IPS DF 6.9 (cell line): ENCODE measurements at places on chromosomes 1 and 21.

DNA sequence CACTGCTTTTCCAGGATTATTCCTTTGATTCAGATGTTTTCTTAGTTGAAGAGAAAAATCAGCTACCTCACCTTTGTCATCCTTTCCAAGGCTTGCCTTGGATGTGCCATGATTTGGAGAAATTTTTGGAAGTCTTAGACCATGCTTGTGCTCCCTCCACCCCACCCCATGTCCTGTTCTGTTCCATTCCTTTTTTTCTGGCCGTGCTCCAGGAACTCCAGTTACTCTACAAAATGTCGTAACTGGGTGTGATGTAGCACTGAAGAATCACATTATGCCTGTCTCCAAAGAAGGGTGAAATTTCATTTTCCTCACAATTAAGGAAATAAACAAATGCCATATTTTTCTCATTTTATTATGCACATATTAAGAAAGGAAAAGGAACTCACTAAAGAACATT, 217.8 kb upstream of the ZRANB2 start:
- no peak overlapping the region for H3K4me3 ChIP-seq
- no peaks in the 10 kb centered on the region for H3K27me3 ChIP-seq

- no peaks in the 10 kb centered on the region for H3K36me3 ChIP-seq
- H3K4me1 ChIP-seq, result no peaks in the 10 kb centered on the region
- DNase-seq, result no peak
- no peaks in the 10 kb centered on the region for H3K27me3 ChIP-seq
These were observed 2208.6 kb downstream of the MRPL39 start for GRCh38 chr21:23398726-23399125.

DNA sequence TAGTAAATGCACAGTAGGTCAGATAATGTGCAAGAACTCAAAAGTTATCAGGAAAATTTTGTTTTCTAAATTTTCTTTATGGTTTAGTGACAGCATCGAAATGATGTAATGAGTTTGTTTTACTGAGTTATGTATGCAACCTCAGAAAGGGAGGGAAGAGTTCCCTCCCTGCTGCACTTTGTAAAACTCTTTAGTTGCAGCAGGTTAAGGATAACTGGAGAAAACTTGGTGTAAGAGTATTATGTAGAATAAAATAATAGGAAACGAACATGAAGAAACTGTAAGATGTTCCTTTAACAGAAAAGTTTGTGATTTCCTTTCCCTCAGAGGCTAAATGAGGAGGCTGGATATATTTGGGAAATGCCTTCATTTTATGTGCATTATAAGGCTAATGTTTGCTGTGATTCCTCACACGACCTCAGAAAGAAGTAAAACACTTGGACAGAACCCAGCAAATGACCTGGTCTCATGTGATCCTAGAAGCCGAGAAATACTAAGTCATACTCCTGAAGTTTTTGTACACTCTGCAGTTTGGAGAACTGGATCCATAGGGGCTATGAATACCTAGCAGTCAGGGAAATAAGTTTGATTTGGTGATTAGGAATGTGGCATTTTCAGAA, 35.4 kb downstream of the ADGRL2 start:
- no peaks in the 10 kb centered on the region for H3K27me3 ChIP-seq
- DNase-seq, result no peak
- H3K4me1 ChIP-seq, result peaks cover 1% of the 10 kb centered on the region
- H3K36me3 ChIP-seq, result no peaks in the 10 kb centered on the region

DNA sequence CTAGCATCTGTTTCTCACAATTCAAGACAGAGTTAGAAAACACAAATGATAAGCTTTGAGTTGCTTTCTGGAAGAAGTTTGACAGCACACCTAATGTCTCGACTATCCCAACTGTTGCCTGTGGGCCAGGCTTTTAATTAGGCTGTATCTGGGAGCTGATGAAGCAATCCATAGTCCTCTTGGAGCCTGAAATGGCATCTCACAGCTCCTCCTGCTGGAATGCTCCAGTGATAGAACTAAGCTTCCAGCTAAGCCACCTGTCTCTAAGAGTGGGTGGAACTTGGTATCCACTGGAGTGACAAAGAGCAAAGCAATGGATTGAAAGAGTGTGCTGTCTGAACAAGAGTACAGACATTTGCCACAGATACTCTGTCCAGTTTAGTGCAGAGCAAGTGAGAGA, 605.3 kb upstream of the NR5A2 start:
- peak; percentile 25 for DNase-seq
- no peaks in the 10 kb centered on the region for H3K4me1 ChIP-seq
- H3K27ac ChIP-seq, result no peak overlapping the region
- H3K27me3 ChIP-seq, result no peaks in the 10 kb centered on the region
- no peak overlapping the region for H3K4me3 ChIP-seq
- no peaks in the 10 kb centered on the region for H3K36me3 ChIP-seq

DNA sequence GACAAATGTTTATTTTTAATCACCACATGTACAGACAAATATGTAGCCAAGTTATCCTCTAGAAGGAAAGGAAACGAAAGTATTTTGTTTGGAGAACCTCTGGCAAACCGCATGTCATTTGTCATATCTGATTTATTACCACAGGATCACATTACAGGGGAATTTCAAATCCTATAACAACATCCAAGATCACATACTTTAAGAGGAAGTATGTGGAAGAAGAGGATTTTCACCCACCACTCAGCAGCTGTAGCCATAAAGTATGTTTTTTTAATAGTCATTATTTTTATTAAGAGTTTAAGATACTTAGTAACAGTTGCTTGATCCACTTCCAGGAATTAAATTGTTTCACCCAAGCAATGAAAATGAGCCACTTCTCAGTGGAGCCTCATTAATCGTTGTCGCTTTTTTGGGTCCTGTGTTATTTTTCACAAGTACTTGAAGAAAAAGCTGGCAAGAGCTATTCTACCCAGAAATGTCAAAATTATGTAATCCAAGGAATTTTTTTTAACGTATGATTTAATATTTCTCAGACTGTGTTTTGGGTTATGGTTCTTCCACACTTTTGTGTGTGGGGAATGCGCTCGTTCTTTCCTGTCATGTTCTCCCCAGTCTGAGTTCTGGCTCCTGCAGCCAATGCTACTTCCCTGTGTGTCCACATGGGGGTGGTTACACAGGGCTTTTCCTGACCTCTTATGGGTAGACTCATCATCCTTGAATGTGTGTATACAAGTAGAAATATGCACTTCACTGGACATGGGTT, 6.9 kb downstream of the SERTAD4 start:
- H3K27ac ChIP-seq, result no peak overlapping the region
- H3K4me3 ChIP-seq, result no peak overlapping the region
- DNase-seq, result no peak
- H3K36me3 ChIP-seq, result no peaks in the 10 kb centered on the region

DNA sequence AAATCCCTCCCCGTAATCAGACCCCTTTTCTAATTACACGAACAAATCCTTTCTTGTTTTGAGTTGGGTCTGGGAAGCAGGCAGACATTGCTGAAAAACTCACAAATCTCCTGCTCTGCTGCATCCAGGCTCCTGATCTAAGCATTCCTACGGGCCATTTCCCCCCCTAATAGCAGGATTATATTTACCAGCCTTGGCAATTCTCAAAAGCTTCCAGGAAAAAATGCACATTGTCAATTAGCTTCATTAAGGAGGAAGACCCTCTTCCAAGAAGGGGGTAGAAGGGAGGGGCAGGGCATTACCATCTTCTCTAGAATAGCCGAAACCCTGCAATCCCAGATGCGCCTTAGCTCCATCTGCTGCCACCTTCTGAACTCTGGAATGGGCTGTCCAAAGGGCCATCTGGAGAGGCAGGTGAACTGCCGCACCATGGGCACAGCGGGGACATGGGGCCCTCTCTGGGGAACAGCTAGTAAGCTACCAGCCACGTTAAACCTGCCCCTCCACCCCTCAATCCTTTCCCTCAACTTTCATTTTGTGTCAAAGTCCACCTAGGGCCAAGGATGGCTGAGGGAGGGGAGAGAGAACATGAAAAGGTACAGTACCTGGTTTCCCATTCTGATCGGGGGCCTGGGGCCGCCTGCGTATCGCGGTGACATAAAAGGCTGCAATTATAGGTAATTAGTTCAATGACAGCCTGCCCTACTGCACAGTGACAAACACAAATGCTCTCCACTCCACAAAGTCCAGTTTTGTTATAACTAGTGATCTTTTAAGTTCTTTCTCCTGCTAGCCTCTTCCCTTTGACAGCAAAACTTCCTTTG, 56.8 kb downstream of the MRPL37 start:
- DNase-seq, result no peak
- no peaks in the 10 kb centered on the region for H3K36me3 ChIP-seq
- H3K4me1 ChIP-seq, result peaks cover 5% of the 10 kb centered on the region
- no peaks in the 10 kb centered on the region for H3K27me3 ChIP-seq

- H3K27ac ChIP-seq, result no peak overlapping the region
- no peak for DNase-seq
- H3K36me3 ChIP-seq, result no peaks in the 10 kb centered on the region
- no peak overlapping the region for H3K4me3 ChIP-seq
- H3K27me3 ChIP-seq, result no peaks in the 10 kb centered on the region
These were observed 18.6 kb downstream of the EXOC8 start for GRCh38 chr1:231319080-231319479.

GRCh38 chr1:85296980-85297379, 20.5 kb upstream of the BCL10 start:
- no peaks in the 10 kb centered on the region for H3K36me3 ChIP-seq
- H3K27ac ChIP-seq, result no peak overlapping the region
- no peak overlapping the region for H3K4me3 ChIP-seq

- H3K27me3 ChIP-seq, result no peaks in the 10 kb centered on the region
- H3K4me3 ChIP-seq, result no peak overlapping the region
- no peaks in the 10 kb centered on the region for H3K36me3 ChIP-seq
- no peaks in the 10 kb centered on the region; the same call in 1 of the 2 replicates for H3K4me1 ChIP-seq
- DNase-seq, result peak; percentile 58
- no peak overlapping the region for H3K27ac ChIP-seq
These were observed 27.3 kb downstream of the GPR157 start for GRCh38 chr1:9101510-9102146.

GRCh38 chr1:157496121-157496526, 56.2 kb downstream of the FCRL5 start:
- no peak overlapping the region for H3K27ac ChIP-seq
- DNase-seq, result peak; percentile 31
- no peaks in the 10 kb centered on the region for H3K4me1 ChIP-seq
- H3K4me3 ChIP-seq, result no peak overlapping the region
- no peaks in the 10 kb centered on the region for H3K36me3 ChIP-seq

- no peak overlapping the region for H3K27ac ChIP-seq
- peaks cover 4% of the 10 kb centered on the region; the same call in 1 of the 2 replicates for H3K4me1 ChIP-seq
- no peak overlapping the region for H3K4me3 ChIP-seq
- H3K36me3 ChIP-seq, result peaks cover 18% of the 10 kb centered on the region; the same call in 1 of the 2 replicates
These were observed 10.9 kb downstream of the ERRFI1 start for GRCh38 chr1:8015036-8015808.

DNA sequence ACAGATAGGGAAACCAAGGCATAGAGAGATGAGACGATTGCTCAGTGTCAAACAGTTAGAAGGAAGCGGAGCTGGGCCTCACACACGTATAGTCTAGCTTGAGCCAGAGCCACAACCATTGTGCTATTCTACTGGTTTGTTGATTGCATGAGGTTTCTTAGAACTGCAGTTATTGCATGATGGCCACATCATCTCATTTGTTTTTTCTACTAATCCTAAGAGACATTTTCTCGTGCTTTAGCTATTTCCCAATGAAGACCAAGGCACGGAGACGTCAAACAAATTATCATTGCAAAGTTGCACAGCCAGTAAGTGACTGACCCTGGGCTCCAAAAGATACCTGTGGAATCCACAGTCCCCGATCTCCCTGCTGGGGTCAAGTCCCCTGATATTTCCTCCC, 25.1 kb upstream of the ZNF362 start:
- H3K36me3 ChIP-seq, result no peaks in the 10 kb centered on the region
- DNase-seq, result no peak
- no peaks in the 10 kb centered on the region for H3K27me3 ChIP-seq
- H3K27ac ChIP-seq, result no peak overlapping the region
- H3K4me1 ChIP-seq, result peaks cover 2% of the 10 kb centered on the region; the same call in 1 of the 2 replicates
- no peak overlapping the region for H3K4me3 ChIP-seq

GRCh38 chr1:34405266-34405959, 228.7 kb downstream of the C1orf94 start:
- no peaks in the 10 kb centered on the region for H3K4me1 ChIP-seq
- no peak for DNase-seq
- no peaks in the 10 kb centered on the region for H3K27me3 ChIP-seq
- H3K27ac ChIP-seq, result no peak overlapping the region
- H3K4me3 ChIP-seq, result no peak overlapping the region

- H3K36me3 ChIP-seq, result no peaks in the 10 kb centered on the region
- H3K27me3 ChIP-seq, result no peaks in the 10 kb centered on the region
- no peak overlapping the region for H3K27ac ChIP-seq
- no peak for DNase-seq
These were observed 70.8 kb upstream of the FMN2 start for GRCh38 chr1:240020871-240021270.

GRCh38 chr1:156475568-156476500, 24.7 kb downstream of the MEF2D start:
- H3K36me3 ChIP-seq, result peaks cover 34% of the 10 kb centered on the region
- H3K27ac ChIP-seq, result no peak overlapping the region
- H3K27me3 ChIP-seq, result no peaks in the 10 kb centered on the region

- DNase-seq, result no peak
- H3K27me3 ChIP-seq, result no peaks in the 10 kb centered on the region
- no peaks in the 10 kb centered on the region for H3K4me1 ChIP-seq
- H3K4me3 ChIP-seq, result no peak overlapping the region
- H3K36me3 ChIP-seq, result no peaks in the 10 kb centered on the region
These were observed 50.4 kb downstream of the DISP3 start for GRCh38 chr1:11529330-11529729.

GRCh38 chr1:174872615-174873058, 127.1 kb upstream of the CACYBP start:
- H3K36me3 ChIP-seq, result peaks cover 3% of the 10 kb centered on the region; the same call in 1 of the 2 replicates
- H3K4me3 ChIP-seq, result no peak overlapping the region
- DNase-seq, result no peak
- peaks cover 3% of the 10 kb centered on the region for H3K4me1 ChIP-seq
- no peaks in the 10 kb centered on the region for H3K27me3 ChIP-seq

DNA sequence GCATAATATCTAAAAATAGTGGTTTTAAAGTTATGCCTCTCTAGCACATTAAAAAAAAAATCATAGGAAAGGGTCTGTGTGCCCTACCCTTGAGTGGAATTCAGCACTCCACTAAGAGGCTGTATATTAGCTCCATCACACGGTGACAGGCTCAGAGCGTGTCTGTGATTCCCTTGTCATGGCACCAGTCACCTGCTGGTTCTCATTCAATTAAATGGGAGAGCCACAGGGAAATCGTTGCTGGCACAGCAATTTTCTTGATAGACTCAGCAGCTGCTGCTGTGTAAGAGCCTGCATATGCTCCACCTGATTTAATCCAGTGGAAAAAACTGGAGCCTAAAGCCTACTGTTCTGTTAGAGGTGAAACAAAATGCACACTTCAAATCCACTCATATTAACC, 9.5 kb downstream of the ATP6V1G3 start:
- no peaks in the 10 kb centered on the region for H3K4me1 ChIP-seq
- no peaks in the 10 kb centered on the region for H3K27me3 ChIP-seq
- H3K36me3 ChIP-seq, result no peaks in the 10 kb centered on the region
- no peak overlapping the region for H3K4me3 ChIP-seq

DNA sequence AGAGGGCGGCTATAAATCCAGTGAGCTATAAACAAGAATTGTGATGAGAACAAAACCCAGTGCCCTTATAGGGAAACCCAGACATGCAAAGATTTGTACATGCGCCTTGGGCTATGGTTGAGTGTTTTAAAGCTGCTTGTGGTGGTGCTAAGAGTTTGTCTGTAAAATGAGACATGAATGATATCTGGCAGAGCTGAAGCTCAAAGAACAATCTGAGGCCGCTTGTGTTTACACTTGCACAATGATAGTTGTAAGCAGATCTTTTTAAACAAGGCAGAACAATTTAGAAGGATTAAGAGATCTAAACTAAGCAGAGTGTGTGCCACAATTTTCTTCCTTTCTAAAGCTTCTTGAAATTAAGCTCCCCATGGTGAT, 80.4 kb upstream of the ADAMTS5 start:
- H3K4me1 ChIP-seq, result no peaks in the 10 kb centered on the region
- no peaks in the 10 kb centered on the region for H3K27me3 ChIP-seq
- no peak for DNase-seq

GRCh38 chr1:93757256-93758036, 75.8 kb upstream of the BCAR3 start:
- H3K27me3 ChIP-seq, result no peaks in the 10 kb centered on the region
- no peaks in the 10 kb centered on the region for H3K36me3 ChIP-seq
- DNase-seq, result no peak
- no peak overlapping the region for H3K4me3 ChIP-seq
- no peaks in the 10 kb centered on the region for H3K4me1 ChIP-seq
